Activated B cell treated with CpG ODN at 0.5 μM for 24 hours (primary cell): ENCODE measurements at places on chromosomes 7 and 10. TPM values are rescaled to one million over a fixed set of nuclear protein-coding genes. Genes with fewer than 3 reads are reported as not detected.

The COL17A1 gene
- not detected in 2 replicates for total RNA-seq

GRCh38 chr10:23543691-23544380 is 105.0 kb downstream of the OTUD1 start:
- no peak overlapping the region for H3K27ac ChIP-seq
- no peak overlapping the region for H3K4me3 ChIP-seq
- H3K4me1 ChIP-seq = peaks cover 26% of the 10 kb centered on the region
- peaks cover 4% of the 10 kb centered on the region for H3K36me3 ChIP-seq
- H3K27me3 ChIP-seq = peaks cover 6% of the 10 kb centered on the region
- DNase-seq = no peak

DNA sequence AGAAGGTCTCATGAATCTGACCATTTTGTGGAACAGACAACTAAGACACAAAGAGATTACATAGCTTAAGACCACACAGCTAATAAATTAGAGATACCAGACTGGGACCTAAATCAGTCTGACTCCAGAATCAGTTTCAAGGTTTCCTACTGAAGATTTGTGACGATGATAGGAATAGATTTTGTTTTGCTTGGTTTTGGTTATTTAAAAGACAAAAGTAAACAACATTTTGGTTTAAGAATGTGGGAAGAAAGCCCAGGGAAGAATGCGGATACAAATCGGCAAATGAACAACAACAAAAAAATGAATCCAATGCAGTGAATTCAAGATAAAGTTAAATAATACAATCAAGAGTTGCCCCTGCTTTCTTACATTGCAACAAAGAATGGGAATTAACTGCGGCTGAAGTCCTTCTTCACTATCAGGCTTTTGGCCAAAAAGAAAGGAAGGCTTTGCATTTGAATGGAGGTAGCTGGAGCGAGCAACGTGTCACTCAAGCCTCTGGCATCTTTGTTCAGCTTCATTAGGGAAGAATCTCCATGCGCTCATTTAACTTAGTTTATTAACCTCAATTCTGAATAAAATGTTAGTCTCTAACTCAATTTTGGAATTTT is 210.8 kb downstream of the ADAM12 start:
- H3K4me3 ChIP-seq = no peak overlapping the region
- H3K27me3 ChIP-seq = no peaks in the 10 kb centered on the region
- peaks cover 18% of the 10 kb centered on the region for H3K4me1 ChIP-seq
- no peak overlapping the region for H3K27ac ChIP-seq
- H3K36me3 ChIP-seq = no peaks in the 10 kb centered on the region

DNA sequence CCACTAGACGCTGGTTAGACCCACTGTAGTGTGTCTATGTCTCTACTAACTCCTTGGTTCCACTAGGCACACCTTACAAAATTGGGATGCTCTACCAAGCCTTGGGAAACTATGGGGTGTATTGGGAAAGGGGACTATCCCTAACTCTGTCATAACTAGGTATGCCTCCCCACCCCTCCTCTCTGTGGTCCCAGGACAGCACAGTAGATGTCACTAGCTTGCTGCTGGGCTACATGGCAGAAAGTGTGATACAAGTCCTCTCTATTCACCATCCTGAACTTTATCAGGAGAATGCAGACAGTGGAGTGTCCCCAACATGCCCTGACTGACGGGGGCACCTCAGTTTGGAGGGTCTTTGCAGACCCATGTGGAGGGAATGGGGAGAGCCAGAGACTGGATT is 30.3 kb upstream of the TMEM273 start:
- H3K27me3 ChIP-seq = peaks cover 9% of the 10 kb centered on the region
- H3K27ac ChIP-seq = no peak overlapping the region
- DNase-seq = no peak
- no peak overlapping the region for H3K4me3 ChIP-seq
- peaks cover 2% of the 10 kb centered on the region for H3K4me1 ChIP-seq
- H3K36me3 ChIP-seq = no peaks in the 10 kb centered on the region

The SMO gene
- total RNA-seq = 0.66 and 1.8 TPM in 2 replicates
